ENCODE measurements at places on chromosomes 11 and 22.

DNA sequence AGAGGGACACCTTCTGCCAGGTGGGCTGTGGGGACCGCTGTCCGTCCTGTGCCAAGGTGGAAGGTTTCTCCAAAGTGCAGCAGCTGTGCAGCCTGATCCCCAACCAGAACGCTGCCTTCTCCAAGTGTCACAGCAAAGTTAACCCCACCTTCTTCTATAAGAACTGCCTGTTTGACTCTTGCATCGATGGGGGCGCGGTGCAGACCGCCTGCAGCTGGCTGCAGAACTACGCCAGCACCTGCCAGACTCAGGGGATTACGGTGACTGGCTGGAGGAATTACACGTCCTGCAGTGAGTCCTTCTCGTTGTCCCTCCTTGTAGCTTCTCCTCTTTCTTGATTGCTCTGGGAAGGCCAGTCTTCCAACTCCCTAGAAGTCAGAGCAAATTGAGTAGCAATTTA, 44.8 kb downstream of the TECTA start:
- no peak for DNase-seq

DNA sequence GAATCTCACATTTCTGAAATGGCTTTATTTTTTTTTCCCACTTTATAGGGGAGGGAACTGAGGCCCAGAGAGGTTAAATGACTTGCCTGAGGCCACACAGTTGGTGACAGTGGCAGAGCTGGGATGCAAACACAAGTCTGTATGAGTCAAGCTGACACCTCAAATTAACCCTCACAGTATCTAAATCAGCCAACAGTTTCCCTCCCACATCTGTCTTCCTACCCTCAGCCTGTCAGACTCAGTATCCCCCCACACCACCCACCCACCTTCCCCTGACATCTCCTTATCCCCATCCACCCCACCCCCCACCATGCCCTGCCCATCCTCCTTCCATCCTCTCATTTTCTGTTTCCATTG, 95.2 kb downstream of the TP53I11 start:
- DNase-seq = no peak

DNA sequence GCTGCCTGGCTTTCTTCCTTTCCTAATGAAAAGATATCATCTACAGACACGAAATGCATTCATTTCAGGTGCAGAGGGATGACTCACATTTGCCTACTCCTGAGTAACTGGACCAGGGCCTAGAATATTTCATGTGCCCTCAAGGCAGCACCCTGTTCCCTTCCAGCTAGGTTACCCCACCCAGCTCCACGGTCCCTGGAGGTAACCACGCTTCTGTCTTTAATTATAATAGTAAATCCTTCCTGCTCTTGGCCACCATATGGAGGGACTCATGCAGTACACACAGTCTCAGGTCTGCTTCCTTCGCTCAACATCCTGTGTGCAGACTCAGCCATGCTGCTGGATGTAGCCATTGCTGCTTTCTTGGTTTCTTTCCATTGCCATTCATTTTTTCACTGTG, 22.3 kb downstream of the DHCR7 start:
- peak; percentile 37 for DNase-seq

DNA sequence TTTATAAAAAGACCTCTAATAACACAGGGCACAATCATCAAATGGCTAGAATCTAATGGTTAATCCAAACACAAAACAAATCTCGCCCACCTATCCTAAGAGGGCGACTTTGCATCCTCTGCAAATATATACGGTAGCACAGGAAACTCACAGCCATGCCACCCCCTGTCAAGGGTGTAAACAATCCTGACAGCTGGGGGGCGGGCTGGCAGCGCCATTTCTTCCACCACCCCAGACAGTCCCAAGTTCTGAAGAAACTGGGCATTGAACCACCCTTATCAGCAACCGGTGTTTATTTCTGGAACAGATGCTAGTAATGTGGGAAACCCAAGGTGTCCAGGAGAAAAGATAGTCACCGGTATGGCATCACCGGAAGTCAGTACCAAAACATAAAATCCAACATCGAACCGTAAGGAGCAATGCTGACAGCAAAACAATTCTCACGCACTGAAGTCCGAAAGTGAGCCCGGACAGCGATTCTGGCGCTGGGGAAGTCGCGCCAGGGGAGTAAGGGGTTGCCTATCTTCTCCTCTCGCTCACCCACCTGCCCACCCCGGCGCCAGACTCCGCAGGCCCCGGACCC, 825 bp downstream of the FBXO3 start:
- DNase-seq = no peak

GRCh38 chr22:44147821-44148574, 32.7 kb upstream of the PARVG start:
- DNase-seq = peak; percentile 21
